Naive thymus-derived CD4-positive, alpha-beta T cell (primary cell): ENCODE measurements at places on chromosomes 3 and 15.

DNA sequence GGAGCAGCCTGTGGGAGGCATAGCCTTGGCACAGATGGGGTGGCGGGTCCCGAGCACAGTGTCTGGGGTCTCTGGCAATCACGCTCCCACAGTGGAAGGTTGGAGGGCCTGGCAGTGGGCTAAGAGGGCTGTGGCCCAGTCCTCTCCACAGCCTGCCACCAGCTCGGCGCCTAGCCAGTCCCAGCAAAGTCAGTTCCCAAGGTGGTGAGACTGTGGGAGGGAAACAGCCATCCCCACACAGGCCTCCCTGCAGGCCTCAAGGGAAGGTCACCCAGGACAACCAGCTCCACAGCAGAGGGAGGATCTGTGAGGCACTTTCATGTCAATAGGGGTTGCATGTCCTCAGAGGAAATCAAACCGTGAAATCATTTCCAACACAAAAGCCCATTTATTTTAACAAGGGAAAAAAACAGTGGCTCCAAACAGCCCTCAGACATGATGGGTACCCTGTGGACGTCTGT is 27.6 kb upstream of the LIMD1 start:
- DNase-seq = no peak

- no peak for DNase-seq
Observed at GRCh38 chr3:66399529-66400232, 101.1 kb downstream of the LRIG1 start.

DNA sequence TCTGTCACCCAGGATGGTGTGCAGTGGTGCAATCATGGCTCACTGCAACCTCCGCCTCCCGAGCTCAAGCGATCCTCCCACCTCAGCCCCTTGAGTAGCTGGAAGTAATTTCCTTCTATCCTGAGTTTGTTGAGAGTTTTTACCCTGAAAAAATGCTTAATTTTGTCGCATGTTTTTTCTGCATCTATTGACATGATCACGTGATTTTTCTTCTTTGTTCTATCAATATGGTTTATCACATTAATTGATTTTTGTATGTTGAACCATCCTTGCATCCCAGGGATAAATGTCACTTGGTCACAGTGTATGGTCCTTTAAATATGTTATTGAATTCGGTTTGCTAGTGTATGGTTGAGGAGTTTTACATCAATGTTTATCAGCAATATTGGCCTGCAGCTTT is 11.9 kb upstream of the OR5K4 start:
- DNase-seq = no peak

GRCh38 chr3:21745966-21746365 is 5.0 kb downstream of the ZNF385D start:
- no peak for DNase-seq

DNA sequence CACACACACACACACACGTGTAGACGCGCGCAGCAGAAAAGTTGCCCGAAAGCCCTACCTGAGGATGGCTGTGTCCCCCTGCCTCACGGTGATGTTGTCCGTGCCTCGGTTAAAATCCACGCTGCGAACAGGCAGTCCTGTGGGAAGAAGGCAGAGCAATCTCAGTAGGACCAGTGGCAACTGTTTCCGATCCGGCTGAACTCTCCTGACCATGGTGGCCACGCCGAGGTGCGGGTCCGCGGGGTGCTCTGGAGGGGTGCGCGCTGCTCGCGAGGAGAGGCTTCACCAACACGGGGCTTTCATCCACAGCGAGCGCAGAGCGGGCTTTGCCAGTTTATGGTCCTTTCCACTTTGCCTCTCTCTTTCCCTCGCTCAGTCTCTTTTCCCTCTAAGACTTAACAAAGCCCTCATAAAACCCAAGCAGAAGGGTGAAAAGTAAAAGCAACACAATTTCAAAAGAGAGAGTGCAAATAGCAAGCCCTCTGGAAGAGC is 422 bp downstream of the LSAMP start:
- no peak for DNase-seq

DNA sequence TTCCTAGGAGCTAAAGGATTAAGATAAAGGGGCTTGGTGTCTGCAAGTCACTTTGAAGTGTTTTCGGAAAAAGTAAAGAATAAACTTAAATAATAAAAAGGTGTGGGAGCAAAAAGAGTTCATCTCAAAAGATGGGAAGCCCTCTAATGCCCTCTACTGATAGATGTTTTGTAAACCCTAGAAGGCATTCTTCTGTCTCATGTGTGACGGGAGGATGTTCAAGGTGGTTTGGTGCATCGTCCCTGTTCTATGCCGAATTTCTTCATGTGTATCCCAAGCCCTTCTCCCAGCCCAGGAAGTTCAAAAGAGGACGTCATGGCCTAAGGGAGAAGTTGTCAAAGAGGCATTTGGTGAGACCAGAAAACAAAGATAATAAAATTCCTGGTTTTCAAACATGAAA is 37.2 kb downstream of the CCK start:
- no peak for DNase-seq

GRCh38 chr3:133675631-133676335 is 14.0 kb upstream of the TOPBP1 start:
- DNase-seq = no peak

- no peak for DNase-seq
Observed at GRCh38 chr15:79436037-79436780, 4.1 kb downstream of the MINAR1 start.
